ENCODE measurements at places on chromosomes 1 and 21.

DNA sequence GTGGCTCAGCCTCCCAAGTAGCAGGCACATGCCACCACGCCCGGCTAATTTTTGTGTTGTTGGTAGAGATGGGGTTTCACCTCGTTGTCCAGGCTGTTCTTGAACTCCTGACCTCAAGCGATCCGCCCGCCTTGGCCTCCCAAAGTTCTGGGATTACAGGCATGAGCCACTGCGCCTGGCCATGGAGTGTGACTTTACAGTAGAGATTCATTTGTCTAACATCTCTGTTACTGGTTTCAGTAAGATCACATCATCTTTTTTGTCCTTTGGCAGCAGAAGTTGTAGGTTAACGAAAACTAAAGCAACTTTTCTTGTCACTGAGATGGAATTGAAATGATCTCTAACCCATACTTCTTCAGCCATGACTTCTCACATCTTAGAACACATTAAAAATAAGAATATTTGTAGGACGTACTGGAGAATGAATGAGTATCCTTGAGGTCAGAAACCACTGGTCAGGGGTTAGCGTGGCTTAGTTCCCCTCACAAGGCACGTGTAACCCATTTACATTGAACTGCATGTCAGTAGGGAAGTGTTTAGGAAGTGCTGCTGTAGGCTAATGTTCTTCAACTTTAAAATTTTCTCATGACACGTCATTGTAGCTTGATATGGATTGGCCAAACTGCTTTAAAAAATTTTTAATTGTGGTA is 75.9 kb downstream of the CAMTA1 start:
- DNase-seq, result no peak

GRCh38 chr1:113659556-113659955 is 99.7 kb downstream of the PHTF1 start:
- DNase-seq, result no peak

GRCh38 chr1:197590687-197591086 is 184.6 kb downstream of the DENND1B start:
- DNase-seq, result no peak

- no peak for DNase-seq
Measured at GRCh38 chr1:225880222-225880588, 2.0 kb downstream of the TMEM63A start.

GRCh38 chr1:21244154-21244553 is 46.1 kb downstream of the ECE1 start:
- DNase-seq, result no peak

DNA sequence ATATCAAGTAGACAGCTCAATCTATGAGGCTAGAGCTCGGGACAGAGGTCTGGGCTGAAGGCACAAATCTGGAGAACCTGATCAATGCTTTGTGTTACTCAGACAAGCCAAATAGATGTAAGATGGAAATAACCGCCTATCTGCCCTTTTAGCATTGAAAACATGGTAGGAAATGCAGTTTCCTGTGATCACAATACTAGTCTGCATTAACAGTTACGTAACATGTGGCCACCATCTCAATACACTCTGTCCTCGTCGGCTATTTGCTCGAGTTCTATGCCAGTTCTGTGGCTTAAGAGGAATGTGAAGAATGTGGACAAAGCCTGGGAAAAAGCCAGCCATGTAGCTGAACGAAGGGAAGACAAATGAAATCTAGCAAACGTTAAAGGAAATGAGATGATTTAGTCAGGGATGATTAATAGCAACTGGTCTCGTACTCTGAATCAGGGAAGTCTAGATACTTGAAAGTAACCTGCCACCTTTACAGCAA is 73.3 kb downstream of the HSF2BP start:
- peak; percentile 63 for DNase-seq

DNA sequence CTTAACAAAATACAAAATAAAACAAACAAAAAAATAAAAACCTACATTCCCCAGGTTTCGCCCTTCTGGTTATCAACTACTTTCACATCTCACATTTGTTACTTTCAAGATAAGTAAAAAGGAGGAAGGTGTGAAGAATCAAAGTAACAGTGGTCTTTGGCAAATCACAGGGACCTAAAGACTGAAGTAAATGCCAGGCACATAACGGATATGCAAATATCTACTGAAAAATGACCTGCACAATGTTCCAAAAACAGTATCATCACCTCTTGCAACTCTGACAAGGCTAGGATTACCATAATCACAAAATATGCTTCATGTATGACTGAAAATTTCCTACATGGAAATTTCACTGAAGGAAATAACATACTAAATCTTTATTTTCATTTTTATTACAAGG is 29.3 kb downstream of the COP1 start:
- DNase-seq, result no peak

- DNase-seq, result no peak
Measured at GRCh38 chr1:94323311-94324177, 86.2 kb upstream of the ARHGAP29 start.

GRCh38 chr1:229480495-229480894 is 27.6 kb downstream of the NUP133 start:
- DNase-seq, result no peak

GRCh38 chr21:42222821-42223390 is 4.0 kb downstream of the ABCG1 start:
- DNase-seq, result no peak
